Activated naive CD4-positive, alpha-beta T cell treated with anti-CD3 and anti-CD28 coated beads for 36 hours (primary cell): ENCODE measurements at places on chromosomes 4 and X. TPM values are rescaled to one million over a fixed set of nuclear protein-coding genes. Genes with fewer than 3 reads are reported as not detected.

Gene MAGEB10
- not detected for total RNA-seq

Gene FAM47E
- total RNA-seq, result not detected

Gene HSFX4
- total RNA-seq, result not detected

Gene CCDC160
- not detected for total RNA-seq

Gene ADGRG2
- not detected for total RNA-seq

Gene REST
- total RNA-seq, result 36.8 TPM

DNA sequence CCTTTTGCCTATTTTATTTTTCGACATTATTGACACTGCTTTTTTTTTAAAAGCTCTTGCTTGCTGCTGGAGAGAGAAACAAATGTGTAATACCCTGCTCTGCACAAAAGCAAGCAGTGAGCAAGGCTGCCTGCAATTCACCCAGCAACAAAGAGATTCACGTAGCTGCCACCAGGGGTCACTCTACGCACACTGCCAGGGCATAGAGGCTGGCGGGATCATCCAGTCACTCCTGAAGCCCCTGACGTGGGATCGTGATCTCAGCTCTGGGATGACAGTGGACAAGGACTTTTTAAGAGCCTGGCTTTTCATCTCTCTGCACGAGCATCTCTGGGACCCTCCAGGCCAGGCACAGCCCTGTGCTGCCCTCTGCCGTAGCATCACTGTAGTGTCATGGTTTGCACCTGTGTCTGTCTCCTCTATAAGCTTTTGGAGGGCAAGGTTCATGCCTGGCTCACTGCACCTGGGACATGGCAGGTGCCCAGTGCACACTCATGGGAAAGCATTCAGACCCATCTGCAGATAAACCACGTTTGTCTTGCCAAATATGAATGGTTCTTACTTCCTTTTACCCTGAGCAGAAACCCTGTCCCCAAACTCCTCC is 19.8 kb downstream of the C4orf50 start:
- DNase-seq, result peak; percentile 55

DNA sequence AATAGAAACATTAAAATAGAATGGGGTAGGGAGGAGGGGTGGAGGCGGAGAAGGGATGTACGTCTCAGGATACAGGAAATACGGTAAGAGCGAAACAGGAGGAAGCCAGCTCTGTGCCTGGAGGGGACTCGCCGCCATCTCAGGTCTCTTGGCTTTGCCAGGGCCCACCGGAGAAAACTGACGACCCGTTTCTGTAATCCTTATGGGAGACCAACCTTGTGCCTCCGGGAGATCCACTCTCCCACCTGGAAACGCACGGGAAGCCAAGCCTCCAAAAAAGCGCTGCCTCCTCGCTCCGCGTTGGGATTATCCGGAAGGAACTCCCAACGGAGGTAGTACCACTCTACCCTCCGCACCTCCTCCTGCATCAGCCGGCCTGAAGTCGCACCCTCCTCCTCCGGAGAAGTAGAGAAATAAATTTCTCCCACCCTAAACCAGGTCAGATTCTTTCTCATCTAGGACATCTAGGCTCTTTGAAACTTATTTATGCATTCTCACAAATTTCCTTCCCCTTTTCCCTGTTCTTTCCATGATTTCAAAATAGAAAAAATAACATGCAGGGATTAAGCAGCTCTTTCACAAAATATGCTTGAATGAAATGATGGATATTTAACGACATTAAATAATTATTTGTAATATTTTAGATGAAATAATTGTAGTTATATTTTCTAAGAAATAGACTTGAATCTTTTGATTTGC is at the start of gene NBDY:
TSS of gene NBDY (plus strand) at position 92 of the 699 bp plus-strand sequence. CDS start at position 203, 111 bp downstream.
- peak; percentile 41 for DNase-seq

DNA sequence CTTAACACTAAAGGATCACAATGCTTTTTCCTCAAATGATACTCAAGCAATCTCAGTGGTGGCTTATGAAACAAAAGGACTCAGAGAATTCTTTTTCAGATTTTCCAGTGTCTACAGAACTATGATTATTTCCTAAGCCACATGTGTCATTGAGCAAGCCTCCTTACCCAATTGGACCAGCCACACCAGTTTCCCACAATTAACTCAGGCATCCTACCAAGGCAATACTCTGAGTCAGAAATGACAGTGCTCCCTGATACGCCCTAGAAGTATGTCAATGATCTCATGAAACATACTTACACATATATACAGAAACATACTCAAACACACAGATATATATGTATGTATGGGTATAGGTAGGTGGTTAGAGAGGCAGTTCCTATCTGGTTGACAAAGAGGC is 4.8 kb downstream of the ADAMTS3 start:
- no peak for DNase-seq

DNA sequence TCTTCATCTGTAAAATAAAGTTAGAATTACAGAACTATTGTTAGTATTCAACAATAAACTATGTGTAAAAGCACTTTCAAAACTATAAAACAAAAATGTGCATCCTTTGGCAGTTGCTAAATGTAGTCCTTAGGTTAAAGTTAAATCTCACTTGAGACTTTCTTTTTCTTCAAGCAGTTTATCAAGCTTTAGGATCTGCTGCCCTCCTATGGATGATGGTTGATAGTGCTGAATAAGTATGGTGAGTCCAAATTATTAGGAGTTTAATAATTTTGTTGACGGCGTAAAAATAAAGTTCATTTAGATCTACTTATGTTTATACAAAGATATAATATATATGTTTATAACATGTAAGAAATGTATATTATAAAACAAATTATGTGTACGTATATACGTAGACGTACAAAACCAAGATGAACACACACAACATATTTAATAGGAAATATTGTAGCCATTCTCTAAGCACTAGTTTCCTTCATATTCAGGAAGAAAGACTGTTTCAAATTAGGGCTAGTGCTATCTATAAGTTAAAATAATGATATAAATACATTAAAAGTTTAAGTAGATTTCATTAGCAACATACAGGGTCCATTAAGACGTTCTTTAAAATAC is 22.3 kb downstream of the UGT2A2 start:
- peak; percentile 4 for DNase-seq

- no peak for DNase-seq
Observed at GRCh38 chr4:177384856-177385397, 57.3 kb downstream of the AGA start.

- DNase-seq, result no peak
Observed at GRCh38 chr4:84362896-84363655, 136.0 kb downstream of the NKX6-1 start.

DNA sequence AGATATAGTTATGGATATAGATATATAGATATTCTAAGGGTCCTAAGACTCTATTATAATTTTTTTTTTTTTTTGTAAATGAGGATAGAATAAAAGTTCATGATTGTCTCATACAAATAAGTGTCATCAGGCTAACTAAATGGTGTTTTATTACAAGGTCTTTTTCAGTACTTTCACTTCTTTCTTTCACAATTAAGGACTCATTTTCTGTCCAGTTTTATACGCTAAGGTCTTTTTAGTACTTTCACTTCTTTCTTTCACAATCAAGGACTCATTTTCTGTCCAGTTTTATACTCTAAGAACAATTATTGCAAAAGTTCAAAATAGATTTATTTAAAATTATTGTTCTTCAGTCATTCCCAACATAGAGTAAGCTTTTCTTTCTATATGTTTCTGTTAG is 32.7 kb downstream of the RUFY3 start:
- DNase-seq, result no peak

DNA sequence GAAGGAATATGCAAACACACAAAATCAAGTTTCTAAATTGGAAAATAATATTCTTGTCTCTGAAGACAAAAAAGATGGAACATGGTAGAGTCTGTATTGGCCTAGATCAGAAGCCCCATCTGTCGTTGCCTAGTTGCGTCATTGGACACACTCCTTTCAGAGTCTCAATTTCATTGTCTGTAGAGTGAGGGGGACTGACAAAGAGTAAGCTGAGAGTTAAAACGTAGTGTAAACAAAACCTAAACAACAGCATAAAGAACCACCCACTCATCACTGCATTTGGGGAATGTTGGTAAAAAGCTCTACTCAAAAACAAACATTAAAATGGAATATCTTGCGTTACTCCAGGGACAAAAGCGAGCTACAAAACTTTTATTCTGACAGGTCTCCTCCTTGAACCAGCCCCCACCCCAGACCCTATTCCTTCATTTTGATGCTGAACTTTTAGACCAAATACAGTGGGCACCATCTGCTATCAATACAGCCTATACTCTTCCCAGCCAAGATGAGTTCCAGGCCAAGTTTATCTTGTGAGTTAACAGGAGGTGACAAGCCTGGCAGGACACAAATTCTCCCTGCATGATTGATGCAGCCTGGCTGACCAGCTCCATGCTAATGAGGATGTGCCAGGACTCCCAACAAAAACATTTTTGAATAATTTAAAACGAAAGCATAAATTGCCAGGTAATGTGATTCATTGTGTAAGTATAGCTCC is 125.2 kb downstream of the COL25A1 start:
- no peak for DNase-seq

DNA sequence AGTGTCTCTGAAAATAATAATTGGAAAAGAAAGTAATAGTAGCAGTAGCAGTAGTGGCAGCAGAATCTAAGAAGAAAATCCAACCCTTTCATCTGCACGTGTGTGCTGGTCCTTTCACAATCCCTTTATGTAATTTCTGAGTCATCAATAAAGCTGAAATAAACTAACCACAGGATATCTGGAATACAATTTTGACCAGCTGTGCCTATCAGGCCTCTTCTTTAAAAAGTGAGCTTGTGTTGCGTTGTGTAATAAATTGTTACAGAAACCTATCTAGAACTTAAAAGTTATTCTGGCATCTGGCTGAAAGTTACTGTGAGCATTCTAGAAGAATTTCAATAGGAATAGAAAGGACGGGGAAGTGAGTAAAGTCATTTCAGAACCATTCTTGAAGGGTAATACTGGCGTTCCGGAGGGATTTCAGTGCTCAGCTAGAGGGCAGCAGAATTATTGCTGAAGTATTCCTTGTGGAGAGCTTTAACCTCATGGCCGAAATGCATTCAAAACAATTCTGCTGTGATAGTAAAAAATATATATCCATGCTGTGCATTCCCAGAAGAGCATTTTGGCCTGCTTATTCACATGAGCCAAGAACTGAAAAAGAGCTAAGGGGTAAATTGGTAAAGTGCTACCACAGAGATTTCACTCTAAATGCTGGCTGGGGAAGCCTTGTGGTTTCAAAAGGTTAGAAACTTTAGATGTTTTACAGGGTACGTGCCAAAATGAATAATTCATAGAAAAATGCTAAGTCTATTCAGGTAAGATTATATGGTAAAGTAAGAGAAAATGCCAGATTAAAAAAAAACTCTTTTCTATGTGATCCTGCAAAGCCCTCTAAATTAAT is 260.6 kb downstream of the NKX6-1 start:
- no peak for DNase-seq

DNA sequence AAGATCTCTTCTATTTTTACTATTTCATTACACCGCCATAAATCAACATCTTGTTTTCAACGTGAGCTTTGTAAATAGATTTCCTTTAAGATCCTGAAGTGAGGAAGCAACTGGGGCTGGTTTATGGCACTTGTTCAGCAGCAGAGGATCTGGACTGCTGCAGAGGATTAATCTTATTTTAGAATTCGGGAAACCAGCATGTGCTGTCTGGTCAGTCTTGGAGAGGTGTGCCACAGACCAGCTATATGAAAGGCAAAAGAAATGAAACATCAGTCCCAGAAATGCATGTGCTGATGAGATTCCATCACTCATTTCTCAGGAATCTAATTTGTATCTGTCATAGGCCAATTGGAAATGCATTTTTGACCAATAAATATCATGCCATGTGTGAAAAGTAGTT is 23.4 kb downstream of the PRDM8 start:
- no peak for DNase-seq

DNA sequence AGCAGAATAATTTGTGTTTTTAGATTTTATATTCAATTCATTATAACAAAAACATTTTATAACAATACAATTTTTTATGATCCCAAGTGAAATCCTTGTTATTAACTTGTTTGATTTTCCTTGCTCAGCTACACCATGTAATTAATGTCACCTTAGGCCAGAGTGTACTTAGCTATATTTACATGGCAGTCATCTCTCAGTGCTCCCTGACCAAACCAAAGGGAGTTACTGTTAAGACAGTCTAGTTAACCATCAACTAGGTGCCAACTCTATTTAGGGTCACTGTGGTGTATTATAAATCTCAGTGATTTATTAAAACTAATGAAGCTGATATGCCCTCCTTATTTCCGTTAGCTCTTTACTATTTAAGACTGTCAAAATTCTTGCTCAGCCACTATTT is 44.4 kb downstream of the CCDC158 start:
- DNase-seq, result no peak

DNA sequence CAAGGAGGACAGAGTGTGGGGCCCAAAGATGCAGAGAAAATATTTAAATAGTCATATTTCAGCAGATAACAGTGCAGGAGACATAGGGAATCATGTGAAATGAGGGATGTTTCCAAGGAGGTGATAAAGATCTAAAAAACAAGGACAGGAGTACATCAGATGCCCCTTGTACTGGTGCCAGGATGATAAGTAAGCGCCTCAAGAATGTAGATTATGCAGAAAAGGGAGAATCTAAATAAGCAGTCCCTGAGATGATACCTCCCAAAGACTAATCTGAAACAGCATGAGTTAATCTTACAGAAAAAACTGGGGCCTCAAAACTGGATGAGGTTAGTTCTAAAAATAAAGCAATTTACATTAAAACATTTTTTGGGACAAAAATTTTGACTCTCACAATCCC is 136.1 kb upstream of the WDFY3 start:
- DNase-seq, result no peak

GRCh38 chr4:67885762-67886161 is 2.0 kb upstream of the TMPRSS11D start:
- DNase-seq, result no peak

- no peak for DNase-seq
Observed at GRCh38 chr4:160180211-160180610, 1077.3 kb downstream of the RAPGEF2 start.

GRCh38 chr4:16717266-16717970 is 181.0 kb downstream of the LDB2 start:
- no peak for DNase-seq

DNA sequence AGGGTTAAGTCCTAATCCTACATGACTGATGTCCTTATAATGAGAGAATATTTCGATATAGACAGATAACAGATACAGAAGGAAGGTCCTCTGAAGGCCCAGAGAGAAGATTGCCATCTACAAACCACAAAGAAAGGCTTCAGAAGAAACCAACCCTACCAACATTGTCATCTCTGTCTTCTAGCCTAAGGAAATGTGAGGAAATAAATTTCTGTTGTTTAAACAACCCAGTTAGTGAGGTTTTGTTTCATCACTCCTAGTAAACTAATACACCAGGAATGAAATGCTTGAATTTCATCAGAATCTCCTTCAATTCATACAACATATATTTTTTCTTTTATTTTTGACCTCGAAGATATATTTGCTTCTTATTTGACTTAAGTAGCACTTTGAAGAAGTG is 1527.8 kb downstream of the STIM2 start:
- DNase-seq, result no peak
